ENCODE measurements at places on chromosomes 3 and 15.

- DNase-seq, result peak; percentile 30
Observed at GRCh38 chr15:64379216-64379960, 1.9 kb downstream of the PCLAF start.

DNA sequence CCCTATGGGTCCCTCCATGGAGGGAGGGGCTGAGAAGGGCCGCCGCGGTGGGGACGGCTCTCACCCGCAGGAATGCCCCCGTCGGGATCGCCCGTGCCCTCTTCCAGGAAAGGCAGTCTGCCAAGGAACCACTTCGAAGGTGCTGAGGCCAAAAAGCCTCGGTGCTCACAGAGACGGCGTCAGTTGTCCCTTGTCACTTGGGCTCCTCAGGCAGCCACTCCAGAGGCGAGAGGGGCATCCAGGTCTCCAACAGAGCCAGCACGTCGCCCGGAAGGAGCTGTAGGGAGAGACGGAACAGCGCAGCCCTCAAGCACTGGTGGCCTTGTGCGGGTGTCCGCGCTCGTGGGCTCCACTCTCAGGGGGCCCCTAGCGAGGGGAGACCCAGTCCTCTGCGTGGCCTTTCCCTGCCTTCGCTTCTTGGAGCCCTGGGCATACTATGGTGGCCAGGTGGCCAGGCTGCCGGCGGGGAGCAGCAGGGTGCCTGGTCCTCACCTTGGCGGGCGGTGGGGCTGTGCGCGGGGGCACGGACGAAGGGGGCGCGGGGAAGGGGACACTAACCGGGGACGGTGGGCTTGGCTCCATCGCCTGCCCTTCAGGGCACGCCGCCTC, 994 bp downstream of the MESP1 start:
- DNase-seq, result no peak

DNA sequence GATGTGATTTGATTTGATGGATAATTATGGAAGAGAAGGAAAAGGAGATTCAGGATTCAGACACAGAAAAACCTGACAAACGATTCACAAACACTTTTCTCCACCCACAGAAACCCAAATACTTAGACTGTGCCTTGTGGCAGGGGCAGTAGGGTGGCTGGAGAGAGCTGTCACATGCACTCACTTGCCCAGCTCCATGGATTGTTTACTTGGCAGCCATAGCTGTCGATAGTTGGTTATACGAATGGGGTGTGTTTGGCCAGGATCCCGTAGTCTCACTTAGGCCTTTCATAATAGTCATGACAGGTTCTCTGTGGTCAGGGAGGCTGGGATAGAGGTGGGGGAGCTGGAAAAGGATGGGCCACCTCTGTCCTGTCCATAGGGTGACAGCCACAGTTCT, 76.9 kb downstream of the CACNA1D start:
- DNase-seq, result no peak

GRCh38 chr15:55942332-55942731, 51.1 kb downstream of the NEDD4 start:
- no peak for DNase-seq

DNA sequence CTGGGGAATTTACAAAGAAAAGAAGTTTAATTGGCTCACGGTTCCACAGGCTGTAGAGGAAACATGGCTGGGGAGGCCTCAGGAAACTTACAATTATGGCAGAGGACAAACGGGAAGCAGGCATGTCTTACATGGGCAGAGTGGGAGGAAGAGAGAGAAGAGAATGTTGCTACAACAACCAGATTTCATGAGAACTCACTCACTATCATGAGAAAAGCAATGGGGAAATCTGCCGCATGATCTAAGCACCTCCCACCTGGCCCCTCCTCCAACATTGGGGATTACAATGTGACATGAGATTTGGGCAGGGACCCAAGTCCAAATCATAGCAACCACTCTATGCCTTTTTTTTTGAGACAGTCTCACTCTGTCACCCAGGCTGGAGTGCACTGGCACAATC, 28.8 kb downstream of the PCNP start:
- DNase-seq, result no peak

- no peak for DNase-seq
Observed at GRCh38 chr15:96505014-96505413, 174.5 kb downstream of the NR2F2 start.

DNA sequence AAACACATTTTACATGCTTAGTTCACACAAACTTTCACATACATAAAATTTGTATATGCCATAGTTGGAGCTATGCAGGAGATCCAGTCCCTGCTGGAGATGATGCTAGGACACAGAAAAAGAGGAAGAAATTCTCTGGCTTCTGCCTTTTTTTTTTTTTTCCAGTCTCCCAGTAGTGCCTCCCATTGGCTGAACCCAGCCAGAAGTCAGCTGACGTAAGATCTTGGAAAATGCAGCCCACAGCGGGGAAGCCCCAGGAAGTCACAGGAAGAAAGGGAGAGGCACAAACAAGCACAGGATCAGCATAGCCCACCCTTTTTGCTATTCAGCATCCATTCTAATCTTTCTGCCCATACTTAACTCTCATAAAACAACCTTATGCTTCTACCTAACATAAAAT, 38.5 kb downstream of the SCN11A start:
- DNase-seq, result peak; percentile 19

GRCh38 chr3:69770219-69770618, 31.0 kb downstream of the MITF start:
- DNase-seq, result no peak

DNA sequence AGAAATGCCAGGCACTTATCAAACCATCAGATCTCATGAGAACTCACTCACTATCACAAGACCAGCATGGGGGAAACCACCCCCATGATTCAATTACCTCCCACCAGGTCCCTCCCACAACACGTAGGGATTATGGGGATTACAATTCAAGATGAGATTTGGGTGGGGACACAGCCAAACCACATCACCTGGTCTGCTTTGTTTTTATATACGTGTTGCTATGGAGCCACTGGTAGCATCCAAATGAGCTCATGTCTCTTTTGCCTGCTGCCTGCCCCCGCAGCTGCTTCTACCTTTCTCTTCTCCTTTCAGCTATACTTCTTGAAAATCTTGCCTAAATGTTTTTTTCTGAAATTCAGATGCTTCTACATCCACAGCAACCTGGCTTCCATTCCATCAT, 26.8 kb upstream of the PCOLCE2 start:
- no peak for DNase-seq

DNA sequence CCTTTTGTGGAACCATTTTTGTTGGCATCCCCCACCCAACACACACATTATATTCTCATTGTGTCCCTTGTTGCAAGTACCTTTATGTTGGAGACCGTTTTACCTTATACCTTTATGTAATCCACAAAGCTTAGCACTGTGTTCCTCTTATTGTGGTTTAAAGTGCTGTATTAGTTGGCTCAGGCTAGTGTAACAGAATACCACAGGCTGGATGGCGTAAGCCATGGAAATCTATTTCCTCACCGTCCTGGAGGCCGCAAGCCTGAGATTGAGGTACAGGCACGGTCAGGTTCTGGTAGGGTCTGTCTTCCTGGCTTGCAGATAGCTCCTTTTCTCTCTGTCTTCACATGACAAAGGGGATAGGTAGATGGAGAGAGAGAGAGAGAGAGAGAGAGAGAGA, 302.8 kb downstream of the ROBO2 start:
- DNase-seq, result no peak

- no peak for DNase-seq
Observed at GRCh38 chr3:197508461-197508860, 47.3 kb downstream of the BDH1 start.

- no peak for DNase-seq
Observed at GRCh38 chr3:156601497-156601896, 46.6 kb upstream of the SSR3 start.
